ENCODE measurements at places on chromosomes 11 and 22.
A peak's percentile ranks its signal among the peaks of the same experiment; 100 is the strongest.

DNA sequence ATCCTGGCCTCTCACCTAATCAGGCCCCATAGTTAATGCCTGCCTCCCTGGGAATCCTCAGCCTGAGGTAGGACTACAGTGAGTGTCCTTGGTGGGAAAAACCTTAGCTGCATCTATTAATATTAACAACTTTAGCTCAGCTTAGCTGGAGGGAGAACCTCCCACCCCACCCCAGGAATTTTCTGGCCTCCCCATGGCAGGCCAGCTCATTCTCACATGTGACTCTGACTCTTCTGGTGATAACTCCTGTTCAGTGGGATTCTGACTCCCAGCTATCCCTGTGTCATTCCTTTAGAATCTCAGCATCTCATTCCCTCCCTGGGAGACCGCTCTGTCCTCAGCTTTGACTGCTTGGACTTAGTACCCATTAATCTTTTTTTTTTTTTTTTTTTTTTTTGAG is 14.5 kb downstream of the ART5 start:
- DNase-seq = no peak

GRCh38 chr22:47063071-47063509 is 300.6 kb downstream of the TBC1D22A start:
- no peak for DNase-seq

- DNase-seq = no peak
Measured at GRCh38 chr22:40478338-40479125, 108.1 kb downstream of the SGSM3 start.

- no peak for DNase-seq
Measured at GRCh38 chr11:111591187-111591960, 10.9 kb upstream of the SIK2 start.

DNA sequence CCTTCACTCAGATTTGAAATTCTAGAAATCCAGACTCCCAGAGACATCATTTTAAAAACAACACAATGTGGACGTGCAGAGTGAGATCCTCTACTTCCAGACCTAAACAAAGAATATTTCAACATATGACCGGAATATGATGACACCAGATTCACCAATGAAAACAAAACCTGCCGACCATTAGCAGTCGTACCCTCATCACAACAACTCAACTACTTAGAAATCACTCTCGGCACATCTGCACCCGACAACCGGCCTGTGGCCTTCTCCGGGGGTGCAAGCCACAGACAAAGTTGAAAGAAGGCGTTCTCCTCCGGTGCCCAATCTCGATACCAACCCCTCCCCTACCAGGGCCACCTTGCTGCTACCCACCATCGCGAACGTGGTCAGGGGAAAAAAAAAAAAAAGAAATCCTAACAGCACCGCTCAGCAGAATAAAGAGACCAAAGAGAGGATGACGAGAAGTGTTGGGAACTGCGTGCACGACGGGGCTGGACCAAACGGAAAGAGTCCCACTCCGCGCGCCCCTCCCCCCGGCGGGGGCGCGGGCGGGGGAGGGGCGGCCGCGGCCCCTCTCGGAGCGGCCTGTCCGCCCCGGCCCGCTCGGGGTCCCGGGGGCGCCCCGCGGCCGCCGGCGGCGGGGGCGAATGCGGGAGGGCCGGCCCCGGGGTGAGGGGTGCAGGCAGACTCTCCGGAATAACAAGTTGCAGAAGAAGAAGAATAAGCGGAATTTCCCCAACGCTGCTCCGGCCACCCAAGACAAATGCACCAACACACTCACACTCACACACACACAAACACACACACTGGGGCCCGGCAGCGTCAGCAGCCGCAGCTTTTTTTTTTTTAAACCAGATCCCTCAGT is 1.7 kb downstream of the PHF21A start:
- DNase-seq = peak; percentile 50

- no peak for DNase-seq
Measured at GRCh38 chr11:101862391-101863233, 52.2 kb upstream of the CEP126 start.

DNA sequence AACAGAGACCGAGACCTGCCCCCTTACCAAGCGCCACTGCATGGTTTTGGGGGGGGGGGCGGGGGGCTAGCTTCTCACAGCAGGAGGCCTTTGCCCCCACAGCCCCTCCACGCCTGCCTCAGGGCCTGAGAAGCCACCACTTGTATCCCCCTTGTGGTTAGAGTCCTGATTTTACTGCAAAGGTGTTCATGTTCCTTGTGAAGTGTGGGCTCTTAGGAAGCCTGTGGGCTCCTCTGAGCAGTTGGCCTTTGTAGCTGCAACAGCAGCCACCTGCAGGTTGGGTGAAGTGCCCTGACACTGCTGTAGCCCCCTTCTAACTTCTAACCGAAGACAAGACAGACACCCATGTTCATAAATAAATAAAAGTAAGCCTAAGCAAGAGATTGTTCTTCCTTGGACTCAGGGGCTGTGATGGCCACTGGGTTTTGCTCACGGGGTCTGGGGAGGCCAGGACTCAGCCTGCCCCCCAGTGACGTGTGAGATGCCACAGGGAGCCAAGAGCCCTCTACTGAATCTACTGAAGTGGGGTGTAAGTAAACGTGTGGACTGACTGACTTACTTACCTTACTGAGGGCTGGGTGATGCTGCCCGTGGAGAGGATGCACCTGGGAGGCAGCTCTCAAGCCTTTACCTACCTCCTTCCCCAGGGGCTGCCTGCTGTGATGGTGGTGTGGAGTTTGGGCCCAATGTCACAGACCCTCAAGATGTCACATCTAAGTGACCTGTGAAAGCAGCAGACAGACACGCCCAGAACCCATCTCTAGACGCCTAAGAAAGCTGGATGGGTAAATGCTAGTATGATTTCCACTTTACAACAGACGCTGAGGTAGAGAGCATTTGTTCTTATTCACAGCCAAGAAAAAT is 25.8 kb downstream of the USP35 start:
- DNase-seq = no peak

DNA sequence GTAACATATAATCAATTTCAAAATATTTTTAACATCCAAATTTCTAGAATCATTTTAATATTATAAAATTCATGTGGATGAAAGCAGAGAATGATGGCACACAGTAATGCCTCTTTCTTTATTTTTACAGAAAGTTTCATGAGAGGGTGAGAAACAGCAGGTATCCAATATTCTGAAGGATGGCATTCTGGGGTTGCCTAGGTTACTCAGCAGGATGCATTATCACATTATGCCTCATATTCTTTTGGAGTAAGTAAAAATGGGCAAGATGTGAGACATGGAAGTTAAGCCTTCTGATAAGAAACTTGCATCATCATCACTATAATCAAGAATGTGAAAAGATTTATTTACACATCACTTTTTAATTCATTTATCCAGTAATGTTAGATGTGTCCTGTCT is 148.7 kb upstream of the PGR start:
- no peak for DNase-seq

DNA sequence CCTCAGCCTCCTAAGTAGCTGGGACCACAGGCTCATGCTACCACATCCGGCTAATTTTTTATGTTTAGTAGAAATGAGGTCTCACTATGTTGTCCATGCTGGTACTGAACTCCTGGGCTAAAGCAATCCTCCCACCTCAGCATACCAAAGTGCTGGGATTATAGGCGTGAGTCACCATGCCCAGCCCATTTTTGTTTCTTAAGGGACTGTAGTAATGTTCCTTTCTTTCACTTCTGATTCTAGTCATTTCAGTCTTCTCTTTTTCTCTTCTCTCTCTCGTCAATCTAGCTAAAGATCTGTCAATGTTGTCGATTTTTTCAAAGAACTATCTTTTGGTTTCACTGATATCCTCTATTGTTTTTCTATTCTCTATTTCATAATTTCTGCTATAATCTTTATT is 111.0 kb upstream of the APOA1 start:
- peak; percentile 62 for DNase-seq

GRCh38 chr22:27407369-27407985 is 394.1 kb downstream of the MN1 start:
- no peak for DNase-seq

GRCh38 chr11:104254347-104254746 is 90.4 kb upstream of the PDGFD start:
- peak; percentile 20 for DNase-seq

DNA sequence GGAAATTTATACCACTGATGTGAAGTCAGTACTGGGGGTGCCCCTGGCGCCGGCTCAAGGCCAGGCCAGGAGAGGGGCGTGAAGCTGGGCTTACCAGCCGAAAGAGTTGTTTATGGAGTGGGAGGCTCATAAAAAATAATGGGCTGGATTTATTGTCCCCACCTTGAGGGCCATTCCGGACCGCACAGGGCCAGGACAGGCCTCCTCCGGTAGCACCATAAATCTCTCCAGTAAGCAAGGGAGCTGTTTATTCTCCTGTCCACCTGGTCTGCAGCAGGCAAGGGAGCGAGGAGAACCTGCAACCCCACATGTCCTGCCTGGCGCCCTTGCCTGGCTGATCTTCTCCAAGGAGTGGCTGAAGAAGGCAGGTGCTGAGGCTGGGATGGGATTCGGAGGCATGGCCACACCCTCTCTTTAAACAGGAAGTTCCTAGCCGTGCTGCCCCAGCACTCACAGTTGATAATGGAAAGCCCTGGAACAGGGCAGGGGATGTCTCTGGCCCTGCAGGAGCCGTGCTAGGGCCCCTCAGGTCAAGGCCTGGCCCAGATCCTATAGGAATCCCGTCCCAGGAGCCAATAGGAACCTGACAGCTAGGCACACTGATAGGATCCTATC is 65.1 kb downstream of the SCUBE1 start:
- DNase-seq = no peak

All from T-helper 1 cell (primary cell).